Activated T-helper 2 cell treated with anti-CD3 and anti-CD28 coated beads, Interferon-gamma antibody, Interleukin-2, Interleukin-4, amounts not matched to agents 10 μg/mL and 5 μg/mL and 100 μg/mL, durations not matched to agents 14 hours and 24 hours and 36 hours (primary cell): ENCODE measurements at places on chromosomes 13 and 19. TPM values are rescaled to one million over a fixed set of nuclear protein-coding genes. Genes with fewer than 3 reads are reported as not detected.

Gene C2CD4C
- total RNA-seq: 0.14 and 0.23 TPM in 2 replicates

Gene HAUS8
- 27.8 and 28.8 TPM in 2 replicates for total RNA-seq

Gene SPACA4
- total RNA-seq: not detected in 2 replicates

Gene CALR3
- total RNA-seq: not detected in 2 replicates

Gene ERVV-1
- not detected in 2 replicates for total RNA-seq

Gene TTC9B
- not detected in 2 replicates for total RNA-seq

Gene HSD17B14
- total RNA-seq: 0.57 and 0.89 TPM in 2 replicates

Gene SPRY2
- total RNA-seq: 0.14 and 0.16 TPM in 2 replicates
